Dorsolateral prefrontal cortex (tissue), 122 donors: ENCODE measurements at places on chromosomes 11 and 22.

DNA sequence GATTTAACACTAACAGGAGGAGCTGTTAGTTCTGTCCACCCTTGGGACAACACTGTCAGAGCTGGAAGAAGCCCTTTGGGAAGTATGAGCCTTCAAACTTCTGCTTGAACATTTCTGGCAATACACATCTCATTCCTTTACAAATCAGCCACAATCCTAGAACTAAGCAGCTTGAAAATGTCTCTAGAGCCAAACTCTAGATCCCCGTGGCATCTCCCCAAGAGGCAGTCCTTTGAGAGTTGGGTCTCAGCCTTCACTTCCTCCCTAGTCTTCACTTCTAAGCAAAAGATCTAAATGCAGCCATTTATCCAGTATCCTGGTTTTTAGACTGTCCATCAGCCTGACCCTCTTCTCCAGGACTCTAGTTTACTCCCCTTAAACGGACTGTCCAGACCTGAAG is 26.9 kb downstream of the ARFGAP2 start:
- DNase-seq: no peak

GRCh38 chr11:129131316-129131715 is 60.8 kb downstream of the ARHGAP32 start:
- DNase-seq: no peak

- no peak for DNase-seq
Observed at GRCh38 chr11:103484545-103484944, 375.3 kb downstream of the DYNC2H1 start.

DNA sequence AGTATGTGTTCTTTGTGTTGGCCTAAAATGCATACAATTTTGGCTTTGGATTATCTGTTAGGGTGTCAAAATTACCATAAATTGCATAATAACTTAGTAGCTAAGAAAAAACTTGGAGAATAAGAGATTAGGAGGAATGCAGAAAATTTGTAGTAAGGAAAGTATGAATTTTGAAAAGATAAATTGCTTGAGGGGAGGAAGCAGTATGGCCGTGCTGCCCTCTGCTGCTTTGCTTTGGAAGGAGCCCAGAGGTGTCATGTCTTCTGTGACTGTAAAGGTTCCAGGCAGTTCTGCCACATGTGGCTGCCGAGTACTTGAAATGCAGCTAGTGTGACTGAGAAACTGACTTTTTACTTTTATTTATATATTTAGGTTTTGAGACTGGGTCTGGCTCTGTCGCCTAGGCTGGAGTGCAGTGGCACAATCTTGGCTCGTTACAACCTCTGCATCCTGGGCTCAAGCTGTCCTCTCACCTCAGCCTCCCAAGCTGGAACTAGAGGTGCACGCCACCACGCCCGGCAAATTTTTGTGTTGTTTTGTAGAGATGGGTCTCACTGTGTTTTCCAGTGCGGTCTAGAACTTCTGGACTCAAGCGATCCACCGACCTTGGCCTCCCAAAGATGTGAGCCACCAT is 1.8 kb downstream of the ADSL start:
- peak; percentile 51 for DNase-seq

GRCh38 chr11:113462830-113463229 is 12.4 kb downstream of the DRD2 start:
- DNase-seq: no peak

- DNase-seq: no peak
Observed at GRCh38 chr11:102793677-102794290, 4.2 kb downstream of the MMP1 start.

DNA sequence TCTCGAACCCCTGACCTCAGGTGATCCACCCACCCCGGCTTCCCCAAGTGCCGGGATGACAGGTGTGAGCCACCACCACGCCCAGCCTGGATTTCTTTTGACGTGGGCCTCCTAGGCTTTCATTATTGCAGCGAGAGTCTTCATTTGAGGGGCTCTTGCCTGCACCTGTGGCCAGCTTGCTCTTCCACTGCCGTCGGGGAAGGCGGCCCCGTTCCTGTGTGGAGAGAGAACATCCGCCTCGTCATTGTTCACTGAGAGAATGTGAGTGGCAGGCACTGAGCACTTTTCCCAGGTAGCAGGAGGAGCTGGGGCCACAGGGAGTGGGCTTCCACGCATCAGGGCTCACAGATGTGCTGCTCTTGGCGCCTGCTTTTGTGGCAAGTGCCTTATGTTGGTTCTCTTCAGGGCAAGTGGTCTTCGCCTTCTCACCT is 365.0 kb downstream of the TBC1D22A start:
- no peak for DNase-seq

- DNase-seq: no peak
Observed at GRCh38 chr11:58560842-58561241, 14.8 kb downstream of the LPXN start.

- no peak for DNase-seq
Observed at GRCh38 chr22:25084405-25085107, 115.1 kb upstream of the CRYBB3 start.

DNA sequence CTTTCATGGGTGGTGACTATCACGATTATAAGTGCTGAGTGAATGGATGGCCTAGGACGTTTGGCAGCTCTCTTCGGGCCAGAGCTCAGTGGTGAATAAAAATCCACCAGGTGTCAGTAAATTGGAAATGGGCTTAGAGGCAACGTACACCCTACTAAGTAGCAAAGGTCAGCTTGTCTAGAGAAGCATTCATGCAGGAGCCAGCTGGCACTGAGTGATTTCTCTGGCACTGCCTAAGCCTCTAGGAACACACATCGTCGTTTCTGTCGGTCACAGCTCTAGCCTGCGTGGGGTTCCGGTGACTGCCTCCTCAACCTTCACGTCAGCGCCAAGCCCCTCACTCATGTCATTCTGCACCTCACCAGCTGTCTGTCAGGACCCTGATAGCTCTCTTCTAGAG is 192.4 kb upstream of the NTM start:
- DNase-seq: no peak

GRCh38 chr11:95884376-95884775 is 39.5 kb downstream of the MTMR2 start:
- no peak for DNase-seq

DNA sequence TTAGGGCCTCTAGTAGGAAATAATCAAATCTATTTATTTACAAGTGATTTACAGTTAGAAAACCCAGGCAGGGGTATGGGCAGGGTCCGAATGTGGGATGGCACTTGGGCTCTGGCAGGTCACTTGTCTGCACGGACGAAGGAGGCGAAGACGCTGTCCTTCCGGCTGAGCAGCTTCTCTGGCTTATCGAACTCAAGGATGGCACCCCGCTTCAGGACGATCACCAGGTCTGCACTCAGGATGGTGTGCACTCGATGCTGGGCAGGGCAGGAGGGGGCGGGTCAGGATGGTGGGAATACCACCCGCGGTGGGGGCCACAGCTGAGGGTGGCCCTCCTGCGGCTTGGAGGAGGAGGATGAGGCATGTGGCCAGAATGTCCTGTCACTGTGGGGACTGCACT is 4.4 kb upstream of the KCNJ11 start:
- no peak for DNase-seq

- DNase-seq: peak; percentile 61
Observed at GRCh38 chr11:131668500-131669400, 298.3 kb downstream of the NTM start.

DNA sequence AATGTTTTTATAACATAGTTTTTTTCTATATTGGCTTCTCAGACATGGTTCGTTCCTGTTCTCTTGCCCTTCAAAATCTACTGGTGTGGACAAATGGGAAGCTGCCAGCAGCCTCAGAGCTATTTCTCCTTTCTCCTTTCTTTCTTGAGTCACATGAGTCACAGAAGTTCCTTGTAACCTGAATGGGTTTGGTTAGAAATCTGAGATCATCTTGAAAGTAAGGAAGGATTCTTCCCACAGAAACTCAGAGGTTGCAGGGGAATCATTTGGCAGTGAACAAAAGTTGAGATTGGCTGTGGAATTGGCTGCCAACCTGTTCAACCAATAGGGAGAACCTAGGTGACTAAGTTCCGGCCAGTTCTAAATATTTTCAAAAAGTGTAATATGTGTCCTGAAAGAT is 12.5 kb downstream of the PLET1 start:
- DNase-seq: no peak

- DNase-seq: no peak
Observed at GRCh38 chr11:75028724-75029123, 40.0 kb downstream of the NEU3 start.

DNA sequence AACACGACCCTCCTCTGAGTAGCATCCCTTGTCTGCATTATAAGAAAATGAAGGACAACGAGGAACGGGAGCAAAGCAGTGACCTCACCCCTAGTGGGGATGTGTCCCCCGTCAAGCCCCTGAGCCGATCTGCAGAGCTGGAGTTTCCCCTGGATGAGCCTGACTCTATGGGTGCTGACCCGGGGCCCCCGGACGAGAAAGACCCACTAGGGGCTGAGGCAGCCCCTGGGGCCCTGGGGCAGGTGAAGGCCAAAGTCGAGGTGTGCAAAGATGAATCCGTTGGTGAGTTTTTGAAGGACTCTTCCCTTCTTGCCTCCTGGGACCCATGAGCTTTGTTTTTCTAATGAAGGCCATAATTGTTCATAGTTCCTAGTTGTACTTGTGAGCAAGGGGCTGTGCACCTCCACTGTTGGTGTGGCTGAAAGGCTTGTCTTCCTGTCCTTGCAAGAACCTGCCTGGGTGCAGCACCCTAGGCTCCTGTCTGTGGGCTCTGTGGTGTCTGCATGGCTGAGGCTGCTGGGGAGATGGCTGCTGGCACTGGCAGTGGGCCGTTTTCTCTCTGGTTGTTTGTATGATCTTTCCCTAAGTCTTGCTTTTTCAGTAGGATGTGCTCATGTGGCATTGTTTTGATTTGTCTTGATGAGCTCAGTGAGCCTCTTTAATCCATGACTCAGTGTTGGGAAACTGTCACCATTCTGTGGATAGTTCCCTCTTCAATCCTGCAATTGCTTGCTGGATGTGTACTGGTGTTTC is 10.1 kb downstream of the DGCR8 start:
- DNase-seq: no peak

DNA sequence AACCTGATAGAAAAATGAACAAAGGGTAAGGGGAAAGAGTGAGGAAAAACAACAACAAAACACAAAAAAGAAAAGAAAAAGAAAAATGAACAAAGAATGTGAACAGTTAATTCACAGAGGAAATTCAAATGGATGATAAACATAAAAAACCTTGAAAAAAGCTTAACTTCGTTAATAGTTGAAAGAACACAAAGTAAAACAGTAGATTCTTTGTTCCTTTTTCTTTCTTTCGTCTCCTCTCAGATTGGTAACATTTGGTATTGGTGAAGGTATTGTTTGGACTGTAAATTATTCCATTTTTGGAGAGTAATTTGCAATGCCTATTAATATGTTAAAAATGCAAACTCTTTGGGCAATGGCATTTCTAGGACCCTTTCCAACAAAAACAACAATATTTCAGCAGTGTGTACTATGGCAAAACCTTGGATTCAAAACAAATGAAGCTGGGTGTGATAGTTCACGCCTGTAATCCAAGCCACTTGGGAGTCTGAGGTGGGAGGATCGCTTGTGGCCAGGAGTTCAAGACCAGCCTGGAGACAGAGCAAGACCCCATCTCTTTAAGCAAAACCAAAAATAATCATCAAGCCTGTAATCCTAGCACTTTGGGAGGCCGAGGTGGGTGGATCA is 3.3 kb upstream of the BACE1 start:
- no peak for DNase-seq

DNA sequence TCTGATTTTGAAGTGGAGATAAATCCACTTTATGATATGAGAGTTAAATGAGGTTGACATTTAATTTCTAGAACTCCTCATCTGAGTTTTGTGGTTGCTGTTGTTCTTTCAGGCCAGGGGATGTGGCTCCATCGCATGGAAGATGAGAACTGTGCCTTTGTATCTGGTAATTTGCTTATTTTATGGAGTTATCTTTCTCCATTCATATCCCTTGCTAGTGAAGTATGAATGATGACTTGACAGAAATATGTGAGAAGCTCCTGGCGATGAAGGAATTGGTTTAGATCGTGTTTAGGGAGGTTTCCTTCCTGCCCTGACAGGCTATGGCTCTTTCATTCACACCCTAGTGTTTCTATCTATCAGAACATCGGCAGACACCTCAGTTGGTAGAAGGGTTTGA is 393.7 kb downstream of the ETS1 start:
- no peak for DNase-seq

- no peak for DNase-seq
Observed at GRCh38 chr11:16905375-16905774, 108.8 kb downstream of the PLEKHA7 start.

DNA sequence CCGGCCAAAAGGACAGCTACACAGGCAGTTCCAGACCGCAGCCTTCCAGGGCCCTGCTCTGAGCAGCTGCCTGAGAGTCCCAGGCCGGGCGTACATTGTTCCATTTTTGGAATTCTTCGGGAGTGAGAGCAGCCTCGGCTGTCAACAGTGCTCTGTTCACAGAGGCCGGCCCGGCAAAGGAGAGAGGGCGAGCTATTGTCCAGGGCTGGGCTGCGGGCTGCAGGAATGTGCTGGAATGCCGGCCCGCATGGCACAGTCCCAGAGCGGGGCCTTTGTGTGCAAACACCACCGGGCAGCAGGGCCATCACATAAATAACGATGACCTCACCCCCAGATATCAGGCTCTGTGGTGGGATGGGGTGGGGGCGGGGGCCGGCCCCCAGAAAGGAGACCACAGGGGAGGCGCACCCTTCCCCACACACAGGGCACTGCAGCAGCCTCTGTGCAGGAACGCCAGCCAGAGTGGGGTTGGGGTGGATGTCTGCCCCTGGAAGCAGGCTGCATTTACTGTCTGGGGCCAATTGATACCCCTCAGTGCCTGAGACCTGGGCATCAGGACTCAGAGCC is 15.8 kb downstream of the LINC01488 start:
- DNase-seq: peak; percentile 58

GRCh38 chr22:38786631-38787030 is 7.3 kb downstream of the DNAL4 start:
- DNase-seq: no peak

DNA sequence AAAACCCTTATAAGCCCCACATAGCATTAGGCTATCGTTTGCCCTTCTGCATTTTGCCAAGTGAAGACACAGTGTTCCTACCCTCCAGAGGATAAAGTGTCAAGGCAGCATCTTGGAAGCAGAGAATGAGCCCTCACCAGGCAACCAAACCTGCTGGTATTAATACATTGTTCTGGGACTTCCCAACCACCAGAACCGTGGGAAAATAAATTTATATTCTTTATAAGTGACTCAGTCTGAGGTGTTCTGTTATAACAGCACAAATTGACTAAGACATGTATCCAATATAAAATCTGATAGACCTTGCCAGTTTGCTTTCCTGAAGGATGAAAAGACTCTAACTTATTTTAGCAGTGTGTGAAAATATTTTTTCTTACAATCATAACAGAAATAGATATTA is 792.5 kb upstream of the LRRC4C start:
- DNase-seq: no peak
